Astrocyte of the spinal cord (primary cell): ENCODE measurements at places on chromosomes 7 and 10.

- peak; percentile 49 for DNase-seq
Observed at GRCh38 chr7:29564496-29565223, 1.0 kb downstream of the PRR15 start.

DNA sequence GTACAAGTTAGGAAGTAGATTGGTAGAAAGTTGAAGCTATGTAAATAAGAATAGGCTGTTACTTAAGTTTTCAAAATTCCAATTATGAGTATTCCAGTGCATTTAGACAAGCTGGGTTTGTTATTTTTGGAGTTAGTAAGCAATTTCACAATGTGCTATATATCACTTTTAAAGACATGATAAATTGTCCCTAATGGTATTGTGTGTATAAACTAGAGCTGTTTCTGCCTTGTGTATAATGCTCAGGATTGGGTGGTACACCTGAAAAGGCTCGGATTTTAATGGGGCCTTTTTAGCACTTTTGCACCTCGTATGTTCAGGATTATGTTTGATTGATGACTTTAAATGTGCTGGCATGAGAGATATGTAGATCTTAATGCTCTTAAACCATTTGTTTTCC, 175.8 kb downstream of the VTI1A start:
- no peak for DNase-seq

DNA sequence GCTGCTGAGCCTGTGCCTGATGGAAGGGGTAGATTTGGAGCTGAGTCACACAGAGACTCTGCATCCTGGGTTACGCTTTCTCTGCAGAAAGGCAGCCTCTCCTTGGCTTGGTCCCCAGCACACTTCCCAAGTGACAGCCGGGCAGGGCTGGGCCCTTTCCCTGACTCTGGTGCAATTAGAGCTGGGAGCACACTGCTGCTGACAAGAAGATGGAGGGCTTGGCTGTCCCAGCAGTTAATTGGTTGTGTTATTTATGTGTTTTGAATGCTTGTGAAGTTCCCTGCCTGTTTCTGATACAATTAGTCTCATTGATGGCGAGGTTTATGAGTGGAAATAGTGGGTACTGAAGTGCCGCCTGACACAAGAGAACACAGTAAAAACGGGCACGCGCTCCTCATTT, 123.6 kb downstream of the TCERG1L start:
- no peak for DNase-seq

DNA sequence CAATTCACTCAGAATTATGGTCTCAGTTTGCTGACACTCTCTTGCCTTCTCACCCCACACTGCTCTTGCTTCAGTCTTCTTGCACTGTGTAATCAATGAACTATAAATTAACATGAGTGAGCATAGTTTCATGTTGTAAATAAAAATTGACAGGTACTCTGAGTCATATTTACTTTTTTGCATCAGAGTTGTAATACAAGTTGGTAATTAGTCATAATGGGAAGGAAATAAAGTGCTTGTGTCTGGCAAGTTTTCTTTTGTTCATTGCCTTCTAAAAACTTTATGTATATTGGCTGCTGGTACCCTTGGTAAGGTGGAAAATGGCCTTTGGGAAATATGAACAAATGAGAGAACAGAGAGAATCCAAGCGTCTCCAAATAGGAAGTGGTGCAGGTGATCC, 169.3 kb upstream of the MAGI2 start:
- no peak for DNase-seq

GRCh38 chr7:104921596-104921995, 92.4 kb upstream of the KMT2E start:
- no peak for DNase-seq

GRCh38 chr10:34106356-34106885, 708.7 kb downstream of the PARD3 start:
- DNase-seq = no peak

DNA sequence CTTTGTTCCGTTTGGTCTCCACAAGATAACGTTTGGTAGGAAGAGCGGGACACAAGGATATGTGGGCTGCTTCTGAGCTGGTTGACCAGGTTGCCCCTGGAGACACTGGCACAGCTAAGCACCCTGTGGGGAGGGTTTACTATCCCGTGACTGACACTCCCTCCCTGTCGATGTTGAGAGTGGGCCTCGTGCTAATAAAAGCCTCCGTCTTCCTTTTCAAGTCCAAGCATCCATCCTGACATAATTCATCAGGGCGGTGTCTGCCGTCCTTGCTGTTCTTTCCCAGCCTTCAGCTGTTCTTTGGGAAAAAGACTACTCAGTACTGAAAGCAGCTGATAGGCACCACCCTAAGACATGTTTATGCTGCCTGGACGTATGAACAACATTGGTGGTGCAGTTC, 49.6 kb downstream of the SHH start:
- DNase-seq = no peak

GRCh38 chr7:84547331-84547730, 352.7 kb upstream of the SEMA3A start:
- DNase-seq = no peak

DNA sequence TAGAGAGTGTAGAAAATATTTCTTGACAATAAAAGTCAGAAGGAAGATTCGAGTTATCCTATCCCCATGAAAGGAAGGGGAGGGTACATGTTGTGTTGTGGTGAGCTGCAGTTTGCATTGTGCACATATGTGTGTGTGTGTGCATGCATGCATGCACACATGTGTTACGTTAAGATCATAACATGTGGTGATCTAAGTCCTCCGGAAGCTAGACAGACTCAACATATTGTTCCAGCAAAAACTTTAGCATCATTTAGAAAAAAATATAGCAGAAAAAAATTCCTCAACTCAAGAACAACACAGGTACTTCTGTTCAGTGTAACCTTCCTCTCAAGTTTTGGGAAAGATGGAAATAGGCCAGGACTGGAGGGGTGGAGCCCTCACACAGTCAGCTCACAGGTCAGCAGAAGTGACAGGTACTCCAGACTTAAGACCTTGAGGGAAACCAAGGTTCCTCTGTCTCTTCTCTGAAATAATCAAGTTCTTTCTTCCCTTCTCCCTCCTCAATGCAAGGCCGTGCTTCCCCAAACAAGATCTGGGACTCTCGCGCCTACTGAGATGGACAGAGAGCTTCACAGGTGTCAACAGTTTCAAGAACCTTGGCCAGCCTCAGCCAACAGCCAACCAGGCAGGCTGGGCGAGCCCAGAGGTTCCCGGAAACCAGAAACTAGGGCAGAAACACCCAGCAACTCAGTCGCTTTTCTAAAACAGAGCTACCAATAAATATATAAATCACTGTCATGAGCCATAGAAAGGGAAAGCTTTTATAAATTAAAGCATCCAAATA, 205.2 kb downstream of the FAM107B start:
- no peak for DNase-seq

- no peak for DNase-seq
Observed at GRCh38 chr7:137768366-137768765, 78.4 kb downstream of the DGKI start.
